ENCODE measurements at places on chromosomes 6 and 20.
A peak's percentile ranks its signal among the peaks of the same experiment; 100 is the strongest.

- peak; percentile 79 for DNase-seq
Observed at GRCh38 chr6:149234051-149234962, 83.2 kb upstream of the TAB2 start.

- no peak for DNase-seq
Observed at GRCh38 chr20:35472209-35472608, 16.8 kb downstream of the CEP250 start.

DNA sequence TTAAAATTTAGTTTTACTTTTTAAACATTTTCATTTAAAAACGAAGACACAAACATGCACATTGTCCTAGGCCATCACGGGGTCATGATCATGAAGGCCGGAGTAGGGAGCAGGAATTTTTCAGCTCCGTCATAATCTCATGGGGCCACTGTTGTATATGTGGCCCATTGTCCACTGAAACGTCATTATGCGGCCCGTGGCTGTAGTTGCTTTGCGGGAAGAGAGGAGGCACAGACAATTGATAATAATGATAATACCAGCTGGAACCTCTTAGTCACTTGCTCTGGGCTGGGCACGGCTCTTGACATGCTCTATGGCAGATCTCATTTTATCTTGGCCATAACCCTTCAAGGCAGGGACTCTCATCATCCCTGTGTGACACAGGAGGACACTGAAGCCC is 56.5 kb upstream of the FNDC1 start:
- DNase-seq, result no peak

- no peak for DNase-seq
Observed at GRCh38 chr6:113428702-113429101, 428.4 kb upstream of the MARCKS start.

GRCh38 chr20:41784209-41784958 is 166.2 kb upstream of the CHD6 start:
- DNase-seq, result no peak

- no peak for DNase-seq
Observed at GRCh38 chr6:12791371-12791770, 74.8 kb downstream of the PHACTR1 start.

DNA sequence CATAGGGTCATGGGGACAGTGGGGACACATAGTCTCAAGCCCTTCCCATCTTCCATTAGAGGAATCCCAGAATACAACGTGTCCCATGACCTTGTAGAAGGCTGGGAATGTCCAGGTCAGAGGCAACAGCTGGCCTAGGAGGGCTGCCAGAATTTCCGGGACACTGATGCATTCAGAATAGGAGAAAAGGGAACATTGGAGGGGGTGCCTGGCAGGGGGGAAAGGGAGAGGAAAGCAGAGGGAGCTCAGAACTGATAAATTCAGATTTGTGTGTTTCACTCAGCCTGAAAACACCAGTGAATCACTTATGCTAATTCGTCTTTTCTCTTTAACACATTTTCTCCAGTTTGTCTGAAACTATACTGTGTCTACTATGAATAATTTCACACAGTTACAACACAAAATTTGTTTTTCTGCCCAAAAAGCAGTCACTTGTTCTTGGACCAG is 35.5 kb upstream of the BMP2 start:
- DNase-seq, result no peak

GRCh38 chr6:12113190-12113577 is 101.1 kb downstream of the HIVEP1 start:
- no peak for DNase-seq

- DNase-seq, result no peak
Observed at GRCh38 chr20:59069026-59069425, 26.4 kb upstream of the PRELID3B start.

- DNase-seq, result no peak
Observed at GRCh38 chr6:169451065-169451838, 197.6 kb upstream of the THBS2 start.

- DNase-seq, result no peak
Observed at GRCh38 chr20:48855046-48855445, 27.2 kb upstream of the PREX1 start.

DNA sequence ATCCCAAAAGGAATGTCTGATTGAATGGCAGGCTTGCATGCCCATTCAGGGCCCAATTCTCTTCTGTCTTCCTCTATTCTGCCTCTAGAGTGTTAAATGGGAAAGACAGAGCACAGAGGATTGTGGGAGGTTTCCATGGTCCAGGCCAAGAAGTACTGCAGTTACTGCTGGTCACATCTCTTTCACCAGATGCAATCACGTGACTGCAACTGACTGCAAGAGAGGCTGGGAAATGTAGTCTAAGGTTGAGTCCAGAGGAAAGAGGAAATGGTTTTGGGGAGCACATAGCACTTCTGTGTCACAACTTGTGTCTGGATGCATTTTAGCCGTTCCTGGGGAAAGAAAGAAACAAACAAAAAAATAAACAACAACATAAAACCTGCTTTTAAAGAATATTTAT is 336.4 kb upstream of the BTBD3 start:
- no peak for DNase-seq

DNA sequence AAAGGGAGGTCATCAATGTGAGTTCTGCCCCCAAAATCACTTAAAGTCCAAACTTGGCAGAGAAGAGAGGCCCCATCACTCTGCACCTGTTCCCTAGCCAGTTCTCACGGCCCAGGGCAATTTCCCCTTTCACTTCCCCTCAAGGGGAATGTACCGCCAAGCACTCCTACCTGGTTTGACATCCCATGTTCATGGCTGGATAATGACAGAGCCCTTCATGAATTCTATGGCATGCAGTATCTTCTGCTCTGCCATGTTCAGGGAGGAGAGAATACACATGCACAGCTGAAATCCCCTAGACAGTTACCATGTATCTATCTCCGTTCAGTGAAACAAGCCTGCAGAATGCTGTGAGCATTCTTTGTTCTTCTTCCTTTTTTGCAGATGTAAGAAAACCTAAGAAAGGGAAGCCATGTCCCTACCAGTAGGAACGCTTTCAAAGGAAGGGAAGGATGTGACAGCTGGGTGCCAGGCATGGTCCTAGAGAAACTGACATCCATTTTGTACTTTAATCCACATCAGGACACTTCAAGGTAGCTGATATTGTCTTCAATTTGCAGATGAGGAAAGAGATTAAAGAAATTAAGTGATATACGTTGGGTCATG is 79.8 kb upstream of the ARID1B start:
- no peak for DNase-seq

DNA sequence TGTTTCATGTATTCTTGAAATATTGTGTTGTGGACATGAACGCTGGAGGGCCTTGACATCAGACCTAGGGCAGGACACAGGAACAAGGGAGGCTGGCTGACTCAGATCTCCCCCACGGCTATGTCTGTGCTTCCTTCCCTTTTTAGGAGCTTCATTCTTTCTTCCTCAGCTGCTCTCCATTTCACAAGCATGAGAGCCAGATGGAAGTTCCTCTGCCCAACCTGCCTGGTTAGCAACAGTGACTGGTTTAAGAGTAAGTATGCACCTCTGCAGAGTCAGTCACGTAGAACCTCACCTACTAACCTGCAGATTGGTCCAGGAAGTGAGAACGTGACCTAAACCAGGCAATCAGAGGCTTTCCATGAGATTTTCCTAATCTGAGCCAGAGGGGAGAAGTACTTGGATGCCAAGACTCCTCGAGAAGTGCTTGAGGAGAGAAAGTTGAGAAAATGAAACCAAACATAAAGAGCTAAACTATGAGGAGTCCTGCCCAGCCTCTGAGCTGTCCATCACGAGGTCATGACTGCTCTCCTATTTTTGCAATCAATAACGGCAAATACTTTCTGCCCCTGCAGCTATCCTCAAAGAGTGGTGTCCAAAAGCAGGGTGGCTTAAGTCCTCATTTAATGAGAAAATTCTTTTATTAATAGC is 465.2 kb upstream of the CITED2 start:
- DNase-seq, result peak; percentile 14

DNA sequence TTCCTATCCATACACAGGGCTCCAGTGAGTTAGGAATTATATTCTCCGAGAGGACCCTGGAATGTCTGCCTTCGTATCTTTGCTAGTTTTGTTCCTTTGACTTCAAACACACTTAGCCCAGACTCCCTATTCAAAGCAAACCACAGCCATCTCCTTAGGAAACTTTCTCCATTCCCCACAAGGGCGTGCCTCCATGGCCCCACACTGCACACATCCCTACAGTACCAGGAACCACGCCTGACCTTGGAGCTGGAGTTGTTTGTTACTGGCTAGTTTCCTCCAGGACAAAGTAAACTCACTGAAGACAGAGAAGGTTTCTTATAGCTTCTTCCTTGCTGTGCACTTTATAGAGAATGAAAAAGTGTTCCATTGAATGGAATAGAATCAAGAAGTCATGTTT is 412.8 kb upstream of the AGPAT4 start:
- DNase-seq, result no peak

GRCh38 chr6:74091136-74091793 is 395.3 kb downstream of the CD109 start:
- peak; percentile 23 for DNase-seq

GRCh38 chr6:25314509-25315175 is 35.5 kb downstream of the CARMIL1 start:
- DNase-seq, result no peak

DNA sequence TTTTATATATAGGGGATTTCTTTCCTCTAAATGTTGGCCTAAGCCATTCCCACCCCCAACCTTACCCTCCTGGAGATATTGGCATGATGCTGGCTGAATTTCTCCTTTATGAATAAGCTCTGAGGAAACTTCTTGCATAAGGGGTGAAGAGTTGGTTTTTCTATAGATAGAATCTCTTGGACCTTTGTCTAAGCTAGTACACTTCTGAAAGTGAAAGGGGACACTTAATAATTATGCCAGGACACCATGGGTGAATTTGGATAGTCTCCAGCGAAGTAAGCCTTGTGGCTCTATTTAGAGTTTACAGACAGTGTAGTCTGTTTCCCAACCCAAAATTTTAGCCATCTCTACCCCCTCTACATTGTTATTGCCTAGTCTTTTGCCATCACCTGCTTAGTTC is 27.1 kb upstream of the FABP7 start:
- no peak for DNase-seq
